Mesothelial cell of epicardium (in vitro differentiated cells): ENCODE measurements at places on chromosomes 16 and 17. TPM values are rescaled to one million over a fixed set of nuclear protein-coding genes. Genes with fewer than 3 reads are reported as not detected.

The HS3ST6 gene
- 0.22 to 0.36 TPM in 2 of 3 replicates, not detected in the other for total RNA-seq

The SNAI3 gene
- 0.29 to 0.69 TPM (median 0.43 TPM) in 3 replicates for total RNA-seq

GRCh38 chr17:77387891-77388290, 247.1 kb downstream of the SEC14L1 start:
- no peak for DNase-seq

GRCh38 chr17:34245351-34245905, 9.7 kb upstream of the CCL2 start:
- DNase-seq = no peak

- DNase-seq = no peak
These were observed 83.5 kb downstream of the AMFR start for GRCh38 chr16:56341656-56342399.

DNA sequence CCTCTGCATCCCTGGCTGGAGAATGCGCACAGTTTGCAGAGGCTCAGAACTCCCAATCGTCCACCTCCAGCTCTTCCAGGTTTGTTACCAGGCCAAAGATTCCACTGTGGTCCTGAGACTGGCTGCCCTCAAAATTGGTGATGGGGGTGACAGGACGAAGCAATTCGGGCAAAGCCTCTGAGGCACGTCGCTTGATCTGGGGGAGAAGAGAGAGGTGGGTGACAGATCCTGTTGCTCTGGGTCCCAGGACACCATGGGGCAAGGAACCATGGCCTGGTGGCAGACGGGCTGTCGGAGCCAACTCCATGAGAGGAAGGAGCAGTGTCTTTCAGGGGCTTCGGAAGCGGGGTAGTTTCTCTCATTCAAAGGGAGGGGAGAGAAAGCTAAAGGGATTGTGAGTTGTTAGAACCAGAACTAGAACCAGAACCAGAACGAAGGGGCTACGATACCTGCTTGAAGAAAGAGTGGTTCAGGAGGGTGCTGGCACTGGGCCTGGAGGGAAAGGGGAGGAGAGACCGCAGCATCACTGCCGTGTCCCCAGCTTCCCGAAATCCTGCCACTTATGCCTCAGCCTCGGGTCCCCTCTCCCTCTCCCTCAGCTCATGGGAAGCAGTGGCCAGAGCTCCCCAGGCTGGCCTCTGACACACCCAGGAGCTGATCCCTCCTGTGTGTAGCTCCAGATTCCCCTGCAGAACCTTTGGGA, 3.8 kb upstream of the LIMD2 start:
- no peak for DNase-seq

GRCh38 chr17:51912939-51913338, 245.6 kb downstream of the CA10 start:
- no peak for DNase-seq
